ENCODE measurements at places on chromosomes 13 and 19.

DNA sequence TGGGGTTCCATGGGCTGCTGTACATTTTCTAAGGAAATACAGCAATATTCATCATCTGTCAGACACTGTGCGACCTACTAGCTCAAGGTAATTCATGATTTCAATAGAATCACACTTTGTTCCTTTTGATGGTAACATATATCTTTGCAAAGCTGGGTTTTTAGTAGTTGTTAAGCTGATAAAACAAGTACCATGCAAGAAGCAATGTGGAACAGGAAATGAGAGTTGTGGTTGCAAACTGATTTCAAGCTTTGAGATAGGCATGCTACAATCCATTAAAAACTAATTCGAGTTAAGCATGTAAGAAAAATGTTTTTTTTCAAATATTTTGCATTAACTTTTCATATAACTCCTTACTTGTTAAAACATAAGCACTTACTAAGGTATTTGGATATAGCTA lies 6.8 kb upstream of the MBNL2 start:
- no peak for DNase-seq

- no peak for DNase-seq
Measured at GRCh38 chr19:13051557-13052165, 51.0 kb downstream of the LYL1 start.

- no peak for DNase-seq
Measured at GRCh38 chr13:108525827-108526226, 103.6 kb upstream of the MYO16 start.

GRCh38 chr13:94419925-94420305 lies 59.6 kb downstream of the DCT start:
- no peak for DNase-seq

DNA sequence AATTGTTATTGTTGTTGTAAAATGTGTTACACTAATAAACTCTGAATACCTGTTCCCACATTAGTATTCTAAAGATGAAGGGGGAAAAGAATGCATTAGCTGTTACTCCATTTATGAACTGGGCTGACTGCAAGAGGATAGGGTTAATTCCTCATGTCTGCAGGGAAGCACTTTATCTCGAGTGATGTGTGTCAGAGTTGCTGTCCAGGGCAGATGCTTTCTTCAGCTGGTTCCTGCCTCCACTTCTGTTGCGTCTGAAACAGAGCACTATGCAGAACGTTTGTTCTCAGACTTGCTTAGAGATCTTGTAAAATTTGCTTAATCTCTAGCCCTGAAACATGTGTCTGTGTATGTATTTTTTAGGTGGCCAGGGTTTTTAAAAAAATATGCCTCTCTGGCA lies 318.8 kb downstream of the SPRY2 start:
- DNase-seq = no peak

GRCh38 chr19:39301021-39301420 lies 4.8 kb downstream of the IFNL1 start:
- DNase-seq = no peak

DNA sequence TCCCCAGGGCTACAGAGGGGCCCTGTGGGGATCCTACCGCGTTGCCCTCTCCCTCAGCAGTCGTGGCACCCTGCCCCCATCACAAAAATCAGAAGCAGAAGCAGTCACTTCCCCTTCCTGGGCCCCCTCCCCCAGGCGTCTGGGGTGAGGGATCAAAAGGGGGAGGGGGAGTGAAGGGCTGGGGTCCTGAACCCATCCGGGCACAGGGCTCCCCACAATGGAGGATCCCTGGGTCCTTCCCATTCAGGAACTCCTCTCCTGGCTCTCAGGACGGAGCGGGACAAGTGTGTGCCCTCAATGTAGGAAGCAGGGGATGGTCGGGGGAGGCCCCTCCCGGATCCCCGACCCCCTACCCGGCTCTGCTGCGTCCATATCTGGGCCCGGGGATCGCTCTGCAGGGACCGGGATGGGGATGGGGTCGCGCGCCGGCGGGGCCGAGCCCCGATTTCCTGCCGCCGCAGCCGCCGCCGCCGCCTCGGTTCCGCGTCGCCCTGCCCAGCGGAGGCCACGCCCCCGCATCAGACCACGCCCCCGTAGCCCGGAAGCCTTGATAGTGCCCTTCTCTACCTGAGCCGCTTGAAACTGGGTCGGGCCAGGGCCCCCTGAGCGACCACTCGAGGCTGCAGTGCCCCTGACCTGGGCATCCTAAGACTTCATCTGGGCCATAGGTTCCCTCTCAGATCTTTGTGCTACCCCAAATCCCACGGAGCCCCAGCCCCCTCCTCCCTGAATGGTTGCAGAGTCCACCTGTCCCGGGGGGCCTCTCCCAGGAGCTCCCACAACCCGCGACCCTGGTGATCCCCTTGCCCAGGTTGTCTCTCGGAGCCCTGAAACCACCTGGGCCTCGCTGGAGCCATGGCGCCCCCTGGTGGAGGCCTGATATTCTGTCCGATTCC lies at the start of gene GMIP:
Gene GMIP (minus strand): TSS at position 500 of the 896 bp plus-strand sequence. CDS start 128 bp downstream, at position 372.
- DNase-seq = no peak

- no peak for DNase-seq
Measured at GRCh38 chr13:71876648-71877255, 9.7 kb upstream of the DACH1 start.

DNA sequence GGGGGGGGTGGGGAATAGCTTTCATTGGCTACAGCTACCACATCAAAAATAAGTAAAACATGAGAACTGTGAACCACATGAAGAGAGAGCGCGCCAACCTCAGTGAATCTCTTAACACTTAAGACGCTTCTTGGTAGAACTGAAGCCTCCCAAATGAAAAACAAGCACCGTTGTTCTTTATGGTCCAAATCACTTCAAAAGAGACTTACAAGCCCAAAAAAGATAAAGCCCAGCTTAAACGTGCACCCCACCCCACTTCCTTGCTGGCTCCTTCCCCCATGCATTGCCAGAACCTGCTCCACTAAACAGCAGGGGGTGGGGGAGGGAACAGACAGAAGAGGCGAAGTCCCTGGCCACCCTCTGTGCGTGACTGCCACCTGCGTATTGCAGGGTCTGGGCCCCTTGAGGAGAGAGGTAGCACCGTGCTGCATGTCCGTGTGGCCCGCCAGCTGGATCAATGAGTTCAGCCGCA lies 479.1 kb downstream of the FOXO1 start:
- no peak for DNase-seq

GRCh38 chr13:112734696-112735547 lies 45.1 kb downstream of the ATP11A start:
- DNase-seq = peak; percentile 26

DNA sequence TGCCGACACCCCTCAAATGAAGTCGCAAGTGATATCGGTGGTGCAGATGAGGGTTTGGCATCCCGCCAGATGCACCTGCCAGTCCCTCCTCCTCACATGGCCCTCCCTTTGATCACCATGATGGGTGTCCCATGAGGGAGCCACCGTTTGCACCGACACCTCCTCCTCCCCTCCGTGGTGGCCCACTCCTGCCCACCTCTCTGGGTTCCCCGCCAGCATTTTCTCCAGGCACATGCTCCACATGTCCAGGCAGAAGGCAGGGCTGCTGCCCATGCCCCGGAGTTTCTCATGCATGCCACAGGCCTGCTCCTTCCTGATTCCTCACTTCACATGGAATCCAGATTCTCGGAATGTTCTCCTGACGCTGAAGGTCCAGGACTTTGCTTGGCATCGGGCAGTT lies 49.3 kb downstream of the COL4A2 start:
- no peak for DNase-seq

DNA sequence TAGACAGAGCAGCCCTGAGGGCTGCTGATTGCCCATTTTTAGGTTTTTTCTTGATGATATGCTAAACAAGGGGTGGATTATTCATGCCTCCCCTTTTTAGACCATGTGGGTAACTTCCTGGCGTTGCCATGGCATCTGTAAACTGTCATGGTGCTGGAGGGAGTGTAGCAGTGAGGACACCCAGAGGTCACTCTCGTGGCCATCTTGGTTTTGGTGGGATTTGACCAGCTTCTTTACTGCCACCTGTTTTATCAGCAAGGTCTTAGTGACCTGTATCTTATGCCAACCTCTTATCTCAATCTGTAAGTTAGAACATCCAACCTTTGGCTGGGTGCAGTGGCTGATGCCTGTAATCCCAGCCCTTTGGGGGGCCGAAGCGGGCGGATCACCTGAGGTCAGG lies 148.0 kb downstream of the PTPRS start:
- no peak for DNase-seq

DNA sequence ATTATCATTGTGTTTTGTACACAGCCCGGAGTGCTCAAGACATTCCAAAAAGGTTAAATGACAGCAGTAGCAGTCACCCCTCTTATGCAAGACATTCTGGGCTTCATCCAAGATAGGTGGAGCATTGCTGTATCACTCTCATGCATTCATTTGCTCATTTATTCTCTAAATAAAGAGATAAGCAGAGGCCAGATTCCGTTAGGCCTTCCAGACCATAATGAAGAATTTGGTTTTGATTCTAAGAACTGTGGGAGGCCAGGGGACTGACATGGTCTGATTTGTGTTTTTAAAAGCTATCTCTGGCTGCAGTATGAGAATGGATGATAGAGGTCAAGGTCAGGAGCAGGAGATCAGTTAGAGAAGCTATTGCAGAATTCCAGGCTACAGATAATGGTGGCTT lies 145.8 kb downstream of the KCNRG start:
- DNase-seq = no peak

DNA sequence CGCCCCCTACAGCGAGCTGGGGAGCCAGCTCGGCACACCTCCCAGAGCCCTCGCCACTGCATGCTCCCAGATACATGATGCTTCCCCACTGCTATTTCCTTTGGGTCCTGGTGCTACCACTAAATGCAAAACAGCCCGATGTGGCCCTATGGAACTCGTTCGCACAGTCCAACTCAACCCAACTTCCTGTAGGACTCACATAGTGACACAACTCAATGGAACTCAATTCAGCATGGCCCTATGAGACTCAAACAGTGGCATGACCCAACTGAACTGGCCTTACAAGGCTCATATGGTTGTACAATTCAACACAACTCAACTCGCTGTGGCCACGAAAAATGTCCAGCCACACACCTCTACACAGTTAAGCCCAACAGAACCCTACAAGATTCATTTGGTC lies 3.5 kb downstream of the KCNA7 start:
- DNase-seq = no peak

Data from fibroblast of the conjunctiva (primary cell).